ENCODE measurements at places on chromosomes 16 and 17.

DNA sequence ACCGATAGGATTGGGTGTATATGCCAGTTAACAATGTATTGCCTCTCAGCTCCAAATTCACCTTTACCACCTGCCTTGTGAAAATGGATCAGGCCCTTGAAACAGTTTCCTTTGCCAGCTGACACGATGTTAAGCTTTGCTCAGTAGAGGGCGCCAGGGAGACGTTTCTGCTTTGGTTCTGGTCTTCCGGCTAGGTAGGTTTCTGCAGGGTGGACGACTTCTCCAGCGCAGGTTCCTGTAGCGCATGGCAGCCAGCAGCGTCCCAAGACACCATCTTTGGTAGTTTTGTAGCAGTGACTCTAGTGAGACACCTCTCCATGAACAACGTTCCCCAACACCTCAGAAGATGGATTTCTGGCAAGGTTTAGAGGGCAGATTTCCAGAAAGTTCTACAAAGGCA lies 24.0 kb downstream of the SYCE1L start:
- DNase-seq = no peak

DNA sequence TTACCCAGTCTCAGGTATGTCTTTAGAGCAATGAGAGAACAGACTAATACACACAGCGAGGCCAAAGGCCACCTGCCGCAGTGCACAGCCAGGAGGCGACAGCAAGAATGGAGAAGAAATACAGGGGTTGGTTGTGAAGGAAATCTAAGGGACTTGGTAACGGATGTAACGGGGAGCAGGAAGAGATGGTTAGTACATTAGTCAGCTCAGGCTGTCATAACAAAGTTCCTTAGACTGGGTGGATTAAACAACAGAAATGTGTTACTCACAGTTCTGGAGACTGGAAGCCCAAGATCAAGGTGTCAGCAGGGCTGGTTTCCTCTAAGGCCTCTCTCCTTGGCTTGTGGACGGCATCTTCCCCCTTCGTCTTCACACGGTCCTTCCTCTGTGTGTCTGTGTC lies 47.1 kb downstream of the TVP23C start:
- no peak for DNase-seq

DNA sequence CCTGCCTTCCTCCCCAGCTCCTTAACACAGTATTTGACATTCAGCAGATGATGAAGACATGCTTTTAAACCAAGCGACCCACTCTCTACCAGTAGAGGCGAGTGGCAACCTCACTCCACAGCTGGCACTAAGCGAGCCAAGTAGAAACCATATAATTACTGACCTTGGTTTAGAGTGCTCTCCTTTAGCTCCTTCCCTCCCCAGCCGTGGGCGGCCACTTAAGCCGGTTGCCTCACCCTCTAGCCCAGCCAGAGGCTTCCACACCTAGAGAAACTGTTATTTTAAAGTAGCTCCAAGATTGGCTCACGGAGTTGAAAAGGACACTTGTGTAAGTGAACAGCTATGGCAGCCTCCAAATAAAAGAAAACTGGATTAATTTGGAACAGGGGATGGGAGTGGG lies 109.1 kb upstream of the CRHR1 start:
- DNase-seq = no peak

DNA sequence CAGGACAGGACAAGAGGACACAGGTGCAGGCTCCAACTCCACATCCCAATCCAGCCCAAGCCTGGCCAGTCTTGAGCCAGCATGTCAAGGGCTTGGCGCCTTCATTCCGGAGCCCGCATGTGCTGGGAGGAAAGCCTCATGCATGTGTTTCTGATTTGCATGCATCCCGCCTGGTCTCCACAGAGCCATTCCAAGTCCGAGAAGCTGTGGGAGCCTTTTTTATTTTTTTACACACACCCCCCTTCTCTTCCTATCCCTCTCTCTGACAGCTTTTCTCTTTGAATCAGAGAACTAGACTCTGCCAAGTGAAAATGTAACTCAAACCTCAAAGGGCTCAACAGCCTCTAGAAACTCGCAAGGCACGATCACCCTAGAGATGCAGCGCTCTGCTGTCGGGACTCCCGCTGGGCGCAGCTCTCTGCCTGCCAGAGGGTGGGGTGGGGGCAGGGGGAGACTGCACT lies 45.1 kb downstream of the NOG start:
- DNase-seq = no peak

DNA sequence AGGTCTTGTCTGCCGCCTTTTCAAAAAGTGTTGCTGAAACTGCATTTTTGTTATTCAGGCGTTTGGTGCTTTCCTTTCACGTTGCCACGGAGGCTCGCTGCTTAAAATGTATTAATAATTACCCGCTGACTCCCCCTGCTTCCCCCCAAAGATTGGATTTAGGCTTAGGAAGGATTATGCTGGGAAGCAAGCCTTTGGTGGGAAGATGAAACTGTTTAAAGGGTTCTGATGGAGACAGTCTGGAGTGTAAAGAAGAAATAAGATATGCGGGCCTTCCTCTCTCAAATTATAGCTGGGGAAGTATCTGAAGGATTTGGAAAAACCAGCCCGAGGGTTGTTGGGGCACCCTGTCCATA lies 1.1 kb downstream of the KSR1 start:
- DNase-seq = peak; percentile 71

DNA sequence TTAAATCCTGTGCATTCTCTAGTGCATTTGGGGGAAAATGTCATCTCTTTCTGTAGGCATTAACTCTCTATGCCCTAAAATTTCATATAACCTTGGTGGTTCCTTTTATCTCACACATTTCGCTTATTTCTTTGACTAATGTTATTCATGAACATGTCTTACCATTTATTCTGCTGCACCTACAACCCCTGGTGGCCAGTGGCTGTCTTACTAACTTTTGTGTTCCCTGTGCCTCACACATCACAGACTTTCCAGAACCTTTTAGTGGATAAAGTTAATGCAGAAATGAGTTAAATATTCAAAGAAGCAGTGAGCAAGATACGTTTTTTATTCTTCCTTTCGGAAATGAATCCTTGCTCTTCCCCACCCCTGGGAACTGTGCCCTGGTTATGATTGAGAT lies 111.9 kb downstream of the CDH13 start:
- no peak for DNase-seq

- no peak for DNase-seq
These were observed 27.9 kb downstream of the SLFN12 start for GRCh38 chr17:35404360-35404759.

DNA sequence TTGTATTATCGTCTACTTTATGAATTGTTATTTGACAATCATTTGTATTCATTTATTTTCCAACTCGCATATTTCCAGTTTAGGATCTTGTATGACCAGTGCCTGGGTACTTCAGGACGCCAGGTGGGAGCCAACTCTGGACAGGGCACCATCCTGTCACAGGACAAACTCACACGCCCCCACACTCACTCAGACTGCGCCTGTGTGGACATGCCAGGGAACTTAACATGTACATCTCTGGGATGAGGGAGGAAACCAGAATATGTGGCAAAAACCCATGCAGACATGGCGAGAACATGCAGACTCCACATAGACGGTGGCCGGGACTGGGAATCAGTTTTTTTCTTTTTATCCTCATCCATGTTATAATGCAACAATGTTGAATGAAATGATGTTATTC lies 68.5 kb downstream of the CLEC16A start:
- no peak for DNase-seq

GRCh38 chr17:68776451-68776850 lies 175.3 kb upstream of the FAM20A start:
- no peak for DNase-seq

DNA sequence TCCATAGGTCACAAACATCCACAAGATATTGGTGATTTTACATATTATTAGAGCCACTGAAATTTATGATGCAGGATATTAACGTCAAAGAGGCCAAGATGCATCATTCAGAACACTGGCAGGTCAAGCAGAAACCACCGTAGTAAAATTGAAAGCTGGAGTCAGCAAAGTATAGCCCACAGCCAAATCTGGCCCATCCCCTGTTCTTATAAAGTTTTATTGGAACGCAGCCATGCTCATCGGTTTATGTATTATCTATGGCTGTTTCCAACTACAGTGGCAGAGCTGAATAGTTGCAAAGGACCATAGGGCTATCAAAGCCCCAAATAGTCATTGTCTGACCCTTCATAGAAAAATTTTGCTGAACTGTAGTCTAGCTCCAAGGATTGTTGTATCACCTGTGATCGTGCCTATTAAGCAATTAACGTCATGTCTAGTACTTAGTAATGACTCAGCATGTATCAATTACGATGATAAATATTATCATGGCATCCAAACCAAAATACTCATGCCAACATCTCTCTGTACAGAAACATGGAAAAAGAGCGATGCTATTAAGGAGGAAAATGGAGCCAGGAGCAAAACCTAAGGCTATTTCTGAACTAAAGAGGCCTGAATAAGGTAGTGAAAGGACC lies 165.6 kb downstream of the IRX3 start:
- DNase-seq = no peak

DNA sequence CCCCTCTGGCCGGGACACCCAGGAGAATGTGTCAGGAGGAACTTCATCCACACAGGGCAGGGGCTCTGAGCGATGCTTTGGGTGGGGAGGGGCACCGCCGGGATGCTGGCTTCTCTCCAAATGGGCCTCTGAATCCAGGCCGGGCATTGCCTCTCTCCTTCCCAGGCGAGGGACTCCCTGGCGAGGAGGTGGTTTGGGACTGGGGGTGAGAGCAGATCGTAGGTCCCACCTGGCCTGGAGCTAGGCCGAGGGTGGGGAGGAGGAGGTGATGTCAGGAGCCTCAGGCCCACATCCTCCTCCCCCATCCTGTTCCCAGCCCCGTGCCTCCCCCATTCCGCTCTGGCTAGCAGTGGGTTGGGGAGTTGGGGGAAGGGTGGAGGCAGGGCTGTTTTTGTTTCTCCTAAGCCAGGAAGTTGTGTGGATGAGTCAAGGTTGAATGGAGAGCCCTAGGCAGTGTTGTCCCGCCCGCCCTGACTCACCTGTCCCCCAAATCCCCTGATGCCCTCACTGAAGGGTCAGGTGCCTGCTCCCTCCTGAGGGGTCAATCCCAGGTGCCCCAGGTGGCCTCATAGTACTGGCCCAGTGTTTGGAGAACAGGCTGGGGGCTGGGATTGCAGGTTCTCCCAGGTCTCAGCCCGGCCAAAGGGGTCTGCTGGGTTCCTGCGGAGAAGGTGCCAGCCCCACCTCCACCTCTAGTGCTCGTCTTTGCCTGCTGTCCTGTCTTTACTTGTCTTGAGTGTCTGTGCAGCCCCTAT lies 2.8 kb downstream of the GRB7 start:
- DNase-seq = no peak

GRCh38 chr16:57003439-57004386 lies 14.4 kb downstream of the NLRC5 start:
- DNase-seq = no peak

- DNase-seq = no peak
These were observed 579 bp upstream of the KRTAP9-6 start for GRCh38 chr17:41264599-41264998.

- no peak for DNase-seq
These were observed 20.5 kb upstream of the MED9 start for GRCh38 chr17:17456251-17456650.

GRCh38 chr17:82465023-82465603 lies 6.6 kb downstream of the NARF start:
- no peak for DNase-seq

- DNase-seq = no peak
These were observed 4.8 kb upstream of the ANKRD11 start for GRCh38 chr16:89495121-89495520.

GRCh38 chr17:79741751-79742588 lies 11.2 kb downstream of the ENPP7 start:
- DNase-seq = peak; percentile 57

- DNase-seq = peak; percentile 16
These were observed 5.0 kb upstream of the PRSS54 start for GRCh38 chr16:58299757-58300349.

DNA sequence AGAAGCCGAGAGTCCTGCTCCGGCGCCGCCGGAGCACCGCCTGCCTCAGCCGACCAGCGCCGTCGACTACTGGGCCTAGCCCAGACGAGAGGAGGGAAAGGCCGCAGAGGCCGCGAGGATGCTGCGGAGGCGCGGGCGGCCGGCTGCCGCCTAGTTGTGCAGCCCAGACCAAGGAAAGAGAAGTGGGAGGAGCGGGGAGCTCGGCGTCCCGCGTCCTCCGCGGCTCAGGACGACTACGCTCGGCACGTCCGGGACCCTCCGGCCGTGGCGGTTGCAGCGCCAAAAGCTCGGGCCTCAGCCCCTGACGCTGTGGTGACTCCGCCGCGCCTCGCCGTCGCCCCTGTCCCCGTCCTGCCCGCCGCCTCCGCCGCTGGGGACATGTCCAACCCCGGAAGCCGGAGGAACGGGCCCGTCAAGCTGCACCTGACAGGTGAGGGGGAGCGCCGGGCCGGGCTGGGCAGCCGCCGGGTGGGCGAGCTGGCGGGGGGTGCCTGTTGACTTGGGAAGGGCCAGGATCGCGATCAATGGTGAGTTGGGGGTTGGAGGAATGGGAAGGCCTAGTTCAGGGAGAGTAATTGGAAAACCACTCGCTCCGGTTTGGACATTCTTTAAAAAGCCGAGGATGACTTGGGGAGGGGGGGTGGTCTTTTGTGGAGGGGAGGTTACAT lies 37.7 kb downstream of the RNF135 start:
- DNase-seq = no peak

- DNase-seq = no peak
These were observed 36.6 kb downstream of the KIAA0513 start for GRCh38 chr16:85064186-85064585.

- DNase-seq = no peak
These were observed 175.0 kb downstream of the AIPL1 start for GRCh38 chr17:6259899-6260298.

- DNase-seq = no peak
These were observed 60.9 kb downstream of the MRTFB start for GRCh38 chr16:14131774-14132695.

DNA sequence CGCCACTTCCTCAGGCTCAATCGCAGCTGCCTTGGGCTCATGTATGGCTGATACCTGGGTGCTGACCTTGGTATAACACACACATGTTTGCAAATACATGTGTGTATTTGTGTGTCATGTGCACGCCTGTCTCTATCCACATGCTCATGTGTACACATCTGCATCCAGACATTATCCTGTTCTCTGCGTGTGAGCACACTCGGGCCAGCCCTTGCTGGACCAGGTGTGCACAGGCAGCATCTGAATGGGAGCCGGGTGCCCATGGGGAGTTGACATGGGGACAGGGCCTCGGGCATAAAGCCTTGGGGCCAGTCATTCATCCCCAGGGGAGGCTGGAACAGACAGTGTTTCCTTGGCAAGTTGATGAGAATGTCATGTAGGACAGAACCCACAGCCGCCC lies 29.1 kb upstream of the CRHR1 start:
- no peak for DNase-seq

DNA sequence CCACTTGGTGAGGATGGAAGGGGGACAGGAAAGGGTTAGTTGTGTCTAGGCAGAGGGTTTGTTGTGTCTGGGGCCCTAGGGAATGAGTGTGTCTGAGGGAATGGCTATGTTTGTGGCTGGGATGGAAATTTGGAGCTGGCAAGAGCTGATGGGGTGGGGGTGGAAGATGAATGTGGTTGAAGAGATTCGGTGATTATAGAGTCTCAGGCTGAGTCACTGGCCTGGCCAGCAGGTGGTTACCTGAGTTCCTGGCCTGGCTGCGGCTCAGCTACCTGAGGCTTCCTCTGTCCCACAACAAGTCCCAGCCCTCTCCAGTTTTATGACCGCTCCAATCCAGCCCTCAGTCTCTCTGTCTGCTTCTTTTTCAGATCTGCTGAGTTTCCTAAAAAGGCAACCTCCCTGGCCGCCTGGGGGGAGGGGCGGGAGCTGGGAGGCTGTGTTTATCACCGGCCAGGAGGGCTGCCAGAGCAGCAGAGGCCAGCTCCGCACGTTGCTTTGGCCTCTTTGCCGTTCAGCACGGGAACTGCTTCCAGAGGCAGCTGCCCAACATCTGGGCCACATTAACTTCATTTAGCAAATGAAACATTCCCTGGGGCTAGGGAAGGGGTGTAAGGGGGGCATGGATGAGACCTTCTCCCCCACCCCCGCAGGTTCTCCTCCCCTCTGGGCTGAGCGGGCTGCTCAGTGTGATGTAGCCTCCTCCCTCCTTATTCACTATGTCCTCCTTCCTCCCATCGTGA lies 21.8 kb downstream of the ITGB3 start:
- no peak for DNase-seq

Measured in NCI-H524 treated with DMSO at 0.1 percent for 48 hours (cell line).